ENCODE measurements at places on chromosomes 2 and 18.

DNA sequence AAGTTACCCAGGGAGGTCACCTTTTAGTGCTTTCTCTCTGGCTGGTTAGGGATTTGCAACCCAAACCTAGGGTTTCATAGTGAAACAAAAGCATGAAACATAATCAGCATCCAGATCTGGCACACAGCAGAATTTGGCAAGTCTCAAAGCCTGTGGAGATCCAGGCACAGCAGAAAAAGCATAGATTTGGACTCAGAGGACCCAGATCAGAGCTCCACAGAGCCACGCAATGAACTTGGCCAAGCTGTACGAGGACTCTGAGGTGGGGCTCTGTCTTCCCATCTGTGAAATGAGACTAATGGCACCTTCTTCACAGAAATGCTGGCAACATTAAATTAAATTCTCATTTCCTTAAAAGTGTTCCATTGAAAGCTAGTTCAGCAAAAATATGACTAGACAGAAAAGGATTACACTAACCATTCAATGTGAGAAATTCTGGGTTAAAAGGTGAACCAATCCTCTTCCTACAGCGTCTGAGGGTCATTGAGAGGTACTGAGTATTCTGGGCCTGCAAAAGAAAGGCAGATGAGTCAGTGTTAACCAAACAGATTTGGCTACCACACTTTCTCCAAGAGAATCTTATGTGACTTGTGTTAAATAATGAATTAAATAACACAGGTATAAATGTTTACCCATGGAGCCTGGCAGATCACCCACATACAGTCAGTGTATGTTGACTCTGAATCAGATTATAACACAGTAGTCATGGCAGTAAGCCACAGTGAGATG is 266.3 kb downstream of the MREG start:
- H3K27ac ChIP-seq, result no peak overlapping the region
- no peak overlapping the region for H3K4me3 ChIP-seq
- DNase-seq, result no peak

- no peak overlapping the region for H3K4me3 ChIP-seq
- peaks cover 26% of the 10 kb centered on the region for H3K36me3 ChIP-seq
- H3K4me1 ChIP-seq, result peaks cover 23% of the 10 kb centered on the region
- DNase-seq, result no peak
- H3K27ac ChIP-seq, result no peak overlapping the region
Measured at GRCh38 chr2:230323385-230324106, 3.4 kb upstream of the SP140L start.

DNA sequence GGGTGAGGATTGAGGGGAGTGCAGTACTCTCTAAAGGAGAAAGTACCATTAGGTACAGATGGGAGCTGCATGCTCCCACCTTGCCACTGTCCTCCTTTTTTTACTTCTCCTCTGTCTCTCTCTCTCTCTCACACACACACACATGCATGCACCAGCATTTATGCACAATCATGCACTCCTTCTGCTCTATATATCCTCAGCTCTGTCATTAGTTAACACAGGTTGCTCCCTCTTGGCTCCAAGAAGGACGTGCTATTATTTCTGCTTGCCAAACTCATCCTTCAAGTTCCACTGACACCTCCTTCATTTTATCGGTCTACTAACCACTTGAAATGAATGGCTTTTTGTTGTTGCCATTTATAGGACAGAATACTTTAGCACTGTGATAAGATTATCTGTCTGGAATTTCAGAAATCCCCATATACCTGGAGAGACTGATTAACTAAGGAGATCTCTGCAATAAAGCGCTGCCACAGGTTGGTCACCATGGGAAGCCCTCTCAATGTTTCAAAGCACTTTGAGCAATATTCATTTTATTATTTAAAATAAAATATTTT is 178.5 kb upstream of the TRIB2 start:
- H3K4me1 ChIP-seq, result peaks cover 43% of the 10 kb centered on the region
- H3K27me3 ChIP-seq, result no peaks in the 10 kb centered on the region
- H3K4me3 ChIP-seq, result no peak overlapping the region
- no peaks in the 10 kb centered on the region for H3K36me3 ChIP-seq

DNA sequence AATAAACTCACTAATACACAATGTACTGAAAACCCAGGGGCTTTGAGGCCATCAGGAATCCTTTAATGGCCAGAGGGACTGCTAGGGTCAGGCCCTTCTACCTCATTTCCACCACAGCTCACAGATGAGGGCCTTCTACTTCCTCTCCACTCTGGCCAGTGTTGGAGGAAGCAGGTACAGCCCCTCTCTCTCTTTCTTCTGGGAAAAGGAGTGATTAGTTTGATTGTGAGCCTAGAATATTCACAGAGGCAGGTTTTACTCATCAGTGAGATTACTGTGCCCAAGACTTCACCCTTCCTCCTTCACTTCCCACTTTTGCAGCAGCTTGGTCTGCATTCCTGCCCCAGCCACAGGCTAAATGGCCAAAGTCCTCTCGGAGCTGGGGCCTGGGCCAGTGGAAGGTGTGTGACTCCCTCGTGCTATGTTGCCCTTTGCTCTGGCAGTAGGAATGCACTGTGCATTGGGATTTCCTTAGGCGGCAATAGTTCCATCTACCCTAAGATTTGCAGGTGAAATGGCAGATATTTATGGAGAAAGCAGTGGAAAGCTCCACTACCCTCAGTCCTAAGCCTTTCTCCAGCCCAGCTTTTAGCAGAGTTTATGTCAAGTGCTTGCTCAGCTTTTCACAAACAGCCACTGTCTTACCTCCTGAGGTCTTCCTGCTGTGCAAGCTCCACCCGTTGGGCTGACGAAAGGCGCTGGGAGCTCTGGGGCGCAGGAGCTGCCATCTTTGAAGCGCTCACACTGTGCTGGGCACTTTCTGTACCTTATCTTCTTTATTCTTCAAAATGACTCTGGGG is 36.2 kb upstream of the YES1 start:
- H3K27ac ChIP-seq, result no peak overlapping the region
- no peaks in the 10 kb centered on the region for H3K36me3 ChIP-seq
- peaks cover 5% of the 10 kb centered on the region for H3K27me3 ChIP-seq
- DNase-seq, result no peak
- H3K4me3 ChIP-seq, result no peak overlapping the region
- peaks cover 20% of the 10 kb centered on the region for H3K4me1 ChIP-seq

DNA sequence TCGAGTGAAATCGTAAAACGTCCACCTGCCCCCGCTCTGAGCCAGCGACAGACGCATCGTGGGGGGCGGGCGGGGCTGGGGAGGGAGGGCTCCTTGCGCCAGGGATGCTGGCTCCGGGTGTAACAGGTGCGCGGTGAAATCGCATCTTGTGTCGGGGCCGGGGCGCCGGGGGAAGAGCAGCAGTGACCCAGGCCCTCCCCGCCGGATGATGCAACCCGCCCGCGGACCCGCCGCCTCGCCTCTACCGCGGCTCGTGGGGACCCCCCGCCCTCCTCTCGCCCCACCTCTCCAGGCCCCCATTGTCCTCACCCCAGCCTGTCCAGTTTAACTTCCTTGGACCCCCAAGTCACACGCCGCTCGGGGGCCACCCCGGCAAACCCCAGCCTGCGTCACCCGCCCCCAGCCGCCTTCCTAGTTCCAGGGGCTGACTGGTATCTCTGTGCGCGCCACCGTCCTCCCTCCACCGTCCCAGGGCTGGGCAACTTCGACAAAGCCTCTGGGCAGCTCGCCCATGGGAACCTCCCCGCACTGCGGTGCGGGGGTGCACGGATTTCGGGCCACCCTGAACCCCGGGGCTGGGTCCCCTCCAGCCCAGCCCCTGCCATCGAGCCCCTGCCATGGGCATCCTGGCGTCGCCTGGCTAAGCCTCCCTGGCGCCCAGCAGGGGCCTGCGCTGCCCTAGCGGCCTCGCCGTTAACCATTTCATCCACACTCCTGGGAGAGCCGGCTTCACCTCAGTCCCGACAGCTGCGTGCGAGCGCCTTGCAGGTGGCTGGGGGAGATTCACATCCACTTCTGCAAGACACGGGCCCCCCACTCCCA is 799 bp upstream of the KIF1A start:
- H3K27ac ChIP-seq, result no peak overlapping the region
- H3K4me1 ChIP-seq, result no peaks in the 10 kb centered on the region
- DNase-seq, result no peak
- peaks cover 36% of the 10 kb centered on the region for H3K27me3 ChIP-seq
- peaks cover 9% of the 10 kb centered on the region for H3K36me3 ChIP-seq

DNA sequence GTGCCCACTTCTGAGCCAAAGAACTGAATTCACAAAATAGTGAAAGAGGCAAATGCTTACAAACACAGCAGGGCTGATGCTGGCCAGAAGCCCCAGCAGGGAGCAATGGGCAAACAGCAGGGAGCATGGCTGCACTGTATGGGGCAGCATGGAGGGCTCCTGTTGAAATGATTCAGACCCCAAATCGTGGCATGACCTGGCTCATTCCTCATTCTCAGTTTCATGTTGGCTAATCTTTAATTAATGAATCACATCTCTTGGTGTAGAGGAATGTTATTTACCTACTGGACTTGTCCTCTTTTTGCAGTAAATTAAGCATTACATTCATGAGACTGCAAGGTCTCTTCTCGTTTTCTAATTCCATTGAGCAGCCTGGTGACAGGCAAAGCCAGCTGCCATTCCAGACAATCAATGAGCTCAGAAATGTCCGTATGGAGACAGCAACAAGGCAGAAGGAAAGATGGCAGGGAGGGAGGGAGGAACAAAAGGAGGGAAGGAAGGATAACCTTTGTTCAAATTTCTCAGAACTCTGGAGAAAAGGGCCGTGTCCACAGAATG is 84.9 kb upstream of the ST8SIA3 start:
- no peak overlapping the region for H3K27ac ChIP-seq
- no peak for DNase-seq
- no peaks in the 10 kb centered on the region for H3K27me3 ChIP-seq
- H3K4me3 ChIP-seq, result no peak overlapping the region

- H3K36me3 ChIP-seq, result no peaks in the 10 kb centered on the region
- H3K27ac ChIP-seq, result no peak overlapping the region
- peaks cover 53% of the 10 kb centered on the region for H3K27me3 ChIP-seq
- H3K4me3 ChIP-seq, result no peak overlapping the region
- DNase-seq, result no peak
Measured at GRCh38 chr2:26529406-26530239, 51.7 kb upstream of the OTOF start.

- DNase-seq, result no peak
- H3K27ac ChIP-seq, result no peak overlapping the region
- H3K36me3 ChIP-seq, result peaks cover 26% of the 10 kb centered on the region
- peaks cover 37% of the 10 kb centered on the region for H3K4me1 ChIP-seq
- H3K4me3 ChIP-seq, result no peak overlapping the region
Measured at GRCh38 chr18:9852266-9853081, 33.3 kb upstream of the TXNDC2 start.

DNA sequence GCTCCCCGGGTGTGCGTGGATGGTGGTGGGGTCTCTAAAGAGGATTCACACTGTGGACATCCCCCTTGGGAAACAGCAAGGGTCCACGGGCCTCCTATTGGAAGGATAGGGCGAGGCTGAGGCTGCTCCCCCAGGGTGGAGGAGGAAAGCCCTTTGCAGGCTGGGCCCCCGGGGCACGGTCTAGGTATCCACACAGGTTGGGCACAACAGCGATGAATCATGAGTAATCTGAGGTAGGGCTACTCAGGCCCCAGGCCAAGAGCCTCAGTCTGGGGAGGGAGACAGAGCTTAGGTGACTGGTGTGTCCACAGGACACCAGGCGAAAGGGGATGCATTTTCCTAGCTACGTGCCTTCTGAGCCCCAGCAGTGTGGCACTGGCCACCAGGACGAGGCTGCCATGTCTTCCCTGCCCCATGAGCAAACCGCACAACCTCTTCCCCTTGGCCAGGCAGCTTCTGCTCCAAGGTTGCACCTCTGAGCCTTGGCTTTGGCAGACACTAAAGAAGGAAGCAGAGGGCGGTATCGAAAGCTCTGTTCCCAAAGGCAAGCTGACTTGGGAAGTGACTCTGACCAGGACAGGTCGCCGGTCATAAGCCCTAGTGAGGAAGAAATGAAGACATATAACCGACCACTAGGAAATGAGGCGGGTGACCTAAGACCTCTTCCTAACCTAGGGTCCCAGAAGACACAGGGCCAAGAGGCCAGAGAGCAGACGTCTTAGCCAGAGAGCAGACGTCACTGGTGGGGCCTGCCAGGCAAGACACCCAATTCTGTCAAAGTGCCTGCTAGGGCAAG is 14.6 kb upstream of the SEMA4C start:
- H3K27ac ChIP-seq, result no peak overlapping the region
- H3K36me3 ChIP-seq, result no peaks in the 10 kb centered on the region
- peaks cover 19% of the 10 kb centered on the region for H3K4me1 ChIP-seq
- H3K27me3 ChIP-seq, result peaks cover 34% of the 10 kb centered on the region

- no peak overlapping the region for H3K27ac ChIP-seq
- peaks cover under 1% of the 10 kb centered on the region for H3K36me3 ChIP-seq
- H3K4me1 ChIP-seq, result no peaks in the 10 kb centered on the region
- no peaks in the 10 kb centered on the region for H3K27me3 ChIP-seq
- no peak for DNase-seq
- no peak overlapping the region for H3K4me3 ChIP-seq
Measured at GRCh38 chr18:34261865-34262780, 37.4 kb upstream of the NOL4 start.
